Epithelial cell of esophagus (primary cell): ENCODE measurements at places on chromosomes 5 and 9.

GRCh38 chr9:7150153-7150890 lies 392.5 kb downstream of the KDM4C start:
- no peak for DNase-seq

DNA sequence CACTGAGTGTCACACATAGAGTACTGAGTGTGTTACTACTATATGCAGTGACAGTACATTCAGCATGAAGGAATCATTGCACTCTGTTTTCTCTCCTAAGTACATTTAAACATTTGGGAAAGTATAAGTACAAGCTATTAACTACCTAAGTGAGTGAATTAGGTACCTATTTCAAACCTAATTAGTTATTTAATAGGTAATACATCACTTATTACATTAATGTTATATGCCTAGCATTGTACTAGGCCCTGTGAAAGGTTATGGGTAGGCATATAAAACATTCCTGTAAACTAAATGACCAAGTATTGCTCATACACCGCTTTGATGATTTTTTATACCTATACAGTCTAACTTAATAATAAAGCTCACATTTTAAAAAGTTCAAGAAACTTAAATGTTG lies 25.7 kb upstream of the PPP3R2 start:
- DNase-seq = no peak

GRCh38 chr5:135149956-135150723 lies 116.1 kb upstream of the PITX1 start:
- DNase-seq = no peak

DNA sequence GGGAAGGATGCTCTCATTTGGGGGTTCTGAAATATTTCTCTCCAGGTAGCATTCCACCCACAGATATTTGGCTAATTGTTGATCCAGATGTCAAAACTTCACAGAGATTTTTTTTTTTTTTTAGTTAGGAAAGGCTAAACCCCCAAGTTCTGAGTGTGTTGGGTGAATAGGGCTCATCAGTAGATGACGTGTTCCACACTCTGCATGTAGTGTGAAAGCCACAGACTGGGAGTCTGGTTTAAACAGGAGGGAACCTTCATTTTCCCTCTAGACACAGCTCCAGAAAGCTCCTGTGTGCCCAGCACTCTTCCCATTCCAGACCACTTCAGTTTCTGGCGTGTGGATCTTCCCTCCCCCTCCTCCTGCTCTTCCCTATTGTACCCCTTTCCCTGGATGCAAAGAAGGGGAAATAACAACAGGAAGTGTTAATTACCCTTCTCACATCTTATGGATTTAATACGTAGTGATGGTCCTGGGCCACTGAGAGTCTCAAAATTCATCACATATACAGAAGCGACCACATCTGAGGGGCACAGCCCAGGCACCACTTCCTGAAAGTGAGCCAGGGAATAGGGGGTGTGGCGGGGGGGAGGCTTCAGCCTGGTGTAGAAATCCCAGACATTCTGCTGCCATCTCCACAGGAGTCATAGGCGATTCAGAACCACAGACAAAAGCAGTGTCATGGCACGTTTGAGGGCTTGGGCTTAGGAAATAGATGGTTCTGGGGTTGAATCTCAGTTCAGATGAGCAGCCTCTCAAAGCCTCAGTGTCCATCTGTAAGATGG lies 65.1 kb downstream of the DAP start:
- DNase-seq = no peak

GRCh38 chr5:154588091-154588774 lies 110.2 kb upstream of the HAND1 start:
- DNase-seq = no peak

DNA sequence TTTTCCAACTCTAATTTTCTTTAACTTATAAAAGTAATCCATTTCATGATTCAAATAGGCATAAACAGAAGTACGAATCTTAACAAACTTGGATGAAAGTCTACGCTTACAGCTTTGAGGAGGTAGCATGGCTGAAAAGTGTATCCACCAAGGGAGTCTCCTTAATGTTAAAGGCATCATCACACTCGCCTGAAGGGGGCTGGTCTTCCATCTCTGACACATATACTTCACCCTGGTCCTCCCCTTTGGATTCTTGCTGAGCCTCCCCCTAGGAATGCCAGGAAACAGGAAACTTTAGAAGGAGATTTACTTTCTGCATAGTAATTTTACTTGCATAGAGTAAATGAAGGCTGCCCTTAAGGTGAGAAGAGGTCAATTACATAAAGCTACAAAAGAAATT lies 10.3 kb upstream of the NME5 start:
- peak; percentile 25 for DNase-seq

DNA sequence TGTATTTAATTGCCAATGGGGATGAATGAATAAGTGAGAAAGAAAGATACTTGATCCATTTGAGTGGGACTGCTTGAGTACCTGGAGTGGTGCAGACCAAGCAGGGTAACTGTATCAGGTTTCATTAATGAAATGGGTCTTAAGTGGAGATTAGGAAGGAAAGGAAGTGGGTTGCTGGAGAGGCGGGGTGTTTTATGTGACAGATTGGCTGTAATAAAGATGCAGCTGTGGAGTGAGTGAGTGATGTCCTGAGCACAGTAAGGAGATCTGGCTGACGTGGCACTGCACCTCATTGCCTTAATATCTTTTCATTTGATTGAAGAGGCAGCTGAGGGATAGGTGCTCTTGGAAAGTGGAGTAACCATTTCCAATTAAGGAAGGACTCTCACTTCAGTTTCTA lies 161.0 kb upstream of the CCDC152 start:
- DNase-seq = no peak

DNA sequence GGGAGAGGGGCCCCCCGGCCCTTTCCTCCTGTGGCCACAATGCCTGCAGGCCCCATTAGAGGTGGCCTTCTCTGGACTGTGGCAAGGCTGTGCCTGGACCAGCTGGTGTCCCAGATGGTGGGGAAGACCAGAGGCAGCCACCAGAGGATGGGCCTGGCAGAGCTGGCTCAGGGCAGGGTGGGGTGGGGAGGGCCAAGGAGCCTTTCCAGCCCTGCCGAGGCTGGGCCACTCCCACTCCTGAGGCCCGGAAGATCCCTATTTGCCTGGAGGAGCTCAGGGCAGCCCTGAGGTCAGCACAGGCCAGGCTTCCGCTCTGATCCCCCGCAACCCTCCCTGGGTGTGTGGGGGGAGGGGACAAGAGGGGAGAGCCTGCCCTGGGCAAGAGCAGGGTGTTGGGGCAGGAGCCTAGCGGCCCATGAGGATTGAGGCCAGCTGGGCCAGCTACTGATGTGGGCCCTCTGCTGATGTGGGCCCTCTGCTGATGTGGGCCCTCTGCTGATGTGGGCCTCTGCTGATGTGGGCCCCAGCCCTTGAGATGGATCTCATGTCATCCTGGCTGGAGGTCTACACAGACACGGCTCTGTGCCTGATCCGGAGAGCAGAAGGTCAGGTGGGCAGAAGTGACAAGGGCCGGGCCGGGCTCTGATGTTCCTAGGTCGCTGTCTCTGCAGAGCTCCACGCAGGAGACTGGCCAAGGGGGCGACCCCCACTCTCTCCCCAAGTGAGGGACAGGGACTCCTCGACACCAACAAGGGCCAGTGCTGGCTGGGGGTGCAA lies 6.0 kb downstream of the MRPS2 start:
- no peak for DNase-seq

DNA sequence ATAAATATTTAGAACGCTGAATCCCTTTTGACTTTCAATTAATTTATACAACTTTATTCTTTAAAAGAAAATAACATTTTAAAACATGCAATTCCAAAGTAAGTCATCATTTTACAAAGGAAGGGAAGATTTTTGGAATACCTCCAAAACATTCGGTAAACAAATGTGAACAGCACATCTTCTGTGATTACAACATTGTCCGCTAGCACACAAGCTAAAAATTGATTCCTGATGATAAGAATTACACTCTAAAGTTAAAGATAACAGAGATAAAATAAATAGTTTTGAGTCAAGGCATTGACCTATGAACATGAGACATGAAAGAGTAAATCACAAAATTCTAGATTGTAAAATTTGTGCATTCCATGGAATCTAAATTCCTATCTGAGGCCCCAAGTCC lies 56.2 kb upstream of the TRAF1 start:
- DNase-seq = no peak

- peak; percentile 5 for DNase-seq
Measured at GRCh38 chr5:59617186-59617771, 276.2 kb downstream of the PDE4D start.

DNA sequence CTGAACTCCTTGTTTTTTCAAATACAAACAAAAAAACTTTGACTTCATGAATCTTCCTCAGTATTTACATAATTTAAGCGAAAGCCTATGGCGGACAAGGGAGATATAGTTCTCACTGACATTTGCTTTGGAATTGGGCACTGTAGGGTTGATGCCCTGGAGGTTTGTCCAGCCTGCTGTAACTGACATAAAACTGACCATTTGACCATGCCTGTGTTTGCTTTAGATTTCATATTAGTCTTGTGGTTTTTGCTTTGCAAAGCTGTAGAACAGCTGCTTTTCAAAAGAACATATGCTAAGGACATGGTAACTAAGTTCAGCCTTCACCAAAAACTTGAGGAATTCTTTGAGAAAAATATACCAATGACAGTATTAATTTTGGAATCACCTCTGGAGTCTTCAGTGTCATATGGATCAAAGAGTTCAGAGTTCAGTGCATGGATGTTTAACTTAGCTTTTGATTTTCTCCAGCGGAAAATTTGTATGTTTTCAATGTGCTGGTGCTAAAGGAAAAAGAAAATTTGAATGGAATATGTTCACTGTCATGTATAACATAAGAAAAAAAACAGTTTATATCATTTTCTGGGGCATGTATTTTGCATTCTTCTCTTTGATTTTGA lies 1013.1 kb downstream of the NR2F1-AS1 start:
- no peak for DNase-seq

DNA sequence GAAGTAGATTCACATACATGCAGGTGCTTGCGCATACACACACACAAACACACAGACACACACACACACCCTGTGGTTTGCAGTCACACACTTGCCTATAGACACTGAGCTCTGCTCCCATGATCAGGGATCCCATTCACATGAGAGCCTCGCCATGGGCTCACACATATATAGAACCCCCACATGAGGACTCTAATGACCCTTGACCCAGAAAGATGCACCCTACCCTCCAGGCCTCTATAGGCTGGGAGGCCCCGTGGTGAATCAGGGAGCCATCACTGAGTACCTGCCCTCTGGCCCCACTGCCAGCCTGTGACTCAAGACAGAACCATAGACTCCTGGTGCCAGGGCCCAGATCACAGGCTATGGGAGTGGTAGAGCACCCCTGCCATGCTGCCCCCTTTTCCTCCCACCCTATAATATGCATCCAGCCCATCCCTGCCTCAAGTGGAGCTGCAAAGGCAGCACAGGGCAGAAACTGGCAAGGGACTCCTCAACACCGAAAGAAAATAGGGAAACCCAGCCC lies 3.3 kb upstream of the AQP3 start:
- peak; percentile 53 for DNase-seq

GRCh38 chr9:86721226-86721781 lies 226.0 kb downstream of the GAS1 start:
- peak; percentile 82 for DNase-seq

DNA sequence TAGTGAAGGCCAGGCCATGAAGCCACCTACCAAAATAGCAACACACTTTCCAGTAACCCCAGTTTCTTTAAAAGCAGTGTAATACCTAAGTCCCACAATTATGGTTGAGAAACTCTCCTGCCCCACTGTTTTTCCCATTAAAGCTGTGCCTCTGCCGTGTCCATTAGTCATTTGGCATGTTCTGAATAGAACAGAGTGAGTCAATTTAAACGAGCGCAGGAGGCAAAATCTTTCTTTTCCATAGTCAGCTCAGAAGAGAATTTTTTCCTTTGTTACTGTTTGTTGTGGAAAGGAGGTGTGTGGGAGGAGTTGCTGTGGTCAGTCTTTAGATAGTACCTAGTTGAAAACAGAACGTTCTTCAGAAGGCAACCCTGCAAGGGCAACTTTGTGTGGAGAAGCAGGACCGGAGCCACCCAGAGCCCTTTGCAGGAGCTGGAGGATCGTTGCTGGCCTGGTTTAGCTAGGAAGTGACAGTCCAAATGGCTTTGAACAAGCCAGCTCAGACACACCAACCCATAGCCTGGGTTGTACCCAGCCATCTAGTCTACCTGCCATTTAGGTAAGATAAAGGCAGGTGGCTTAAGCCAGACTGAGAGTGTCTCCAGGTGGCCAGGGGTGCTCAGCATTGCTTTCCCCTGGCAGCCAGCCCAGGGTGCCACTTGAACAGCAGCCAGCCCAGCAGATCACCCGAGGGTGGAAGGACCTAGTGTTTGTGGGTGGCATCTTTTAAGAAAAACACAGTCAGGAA lies 30.4 kb downstream of the GADD45G start:
- DNase-seq = peak; percentile 53

DNA sequence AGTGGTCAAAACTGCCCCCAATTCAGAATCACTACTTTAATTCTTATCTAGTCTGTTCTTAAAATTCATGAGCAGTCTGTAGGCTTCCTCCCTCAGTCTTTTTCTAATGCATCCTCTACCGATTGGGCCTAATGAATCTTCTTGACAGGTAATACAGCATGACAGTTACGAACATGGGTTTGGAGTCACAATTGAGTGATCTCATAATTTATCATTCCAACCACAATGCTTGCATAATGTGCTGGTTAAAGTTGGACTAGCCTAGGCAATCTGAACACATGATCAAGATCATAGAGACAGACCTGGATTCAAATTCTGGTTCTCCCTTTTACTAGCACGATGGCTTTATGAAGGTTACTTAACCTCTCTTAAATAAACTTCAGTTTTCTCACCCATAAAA lies 33.1 kb upstream of the SETD9 start:
- peak; percentile 82 for DNase-seq

- DNase-seq = no peak
Measured at GRCh38 chr5:175889910-175890684, 18.7 kb downstream of the CPLX2 start.

GRCh38 chr5:130138406-130139045 lies 234.3 kb downstream of the CHSY3 start:
- DNase-seq = peak; percentile 15

DNA sequence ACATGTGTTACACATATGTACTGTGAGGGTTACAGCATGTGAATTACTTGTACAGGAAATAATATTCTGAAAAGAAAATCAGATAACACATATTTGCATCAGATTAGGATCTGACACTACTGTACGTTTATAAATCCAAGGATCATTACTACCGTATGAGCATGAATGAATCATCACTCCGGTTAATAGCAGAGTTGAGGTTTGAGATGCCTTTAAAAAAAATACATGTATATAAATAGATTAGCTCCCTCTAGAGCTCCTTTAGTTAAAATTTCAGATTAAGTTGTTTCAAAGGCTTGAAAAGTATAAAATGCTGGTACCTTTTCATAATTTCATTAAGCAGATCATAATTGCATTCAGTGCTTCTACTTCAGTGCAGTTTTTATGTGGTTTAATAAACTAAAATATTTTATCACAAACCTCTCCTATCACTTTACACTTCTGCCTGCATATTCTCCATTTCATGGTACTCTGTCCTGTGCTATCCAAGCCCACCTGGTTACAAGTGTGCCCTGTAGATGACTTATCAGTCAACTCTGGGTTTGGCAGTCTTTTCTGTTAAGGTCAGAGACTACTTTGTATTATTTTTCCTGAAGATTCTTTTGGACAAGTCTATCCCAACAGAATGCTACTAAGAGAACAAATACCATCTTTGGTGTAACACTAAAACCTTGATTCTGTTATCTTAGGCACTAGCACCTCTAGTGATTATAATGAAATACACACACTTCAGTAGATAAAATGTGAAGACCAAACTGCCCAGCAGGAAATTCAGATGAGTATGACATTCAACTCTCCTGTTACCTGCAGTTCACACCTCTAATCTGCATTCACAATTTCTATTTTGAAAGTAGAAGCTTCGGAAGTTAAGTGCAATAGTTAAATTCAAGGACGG lies 48.0 kb upstream of the POU5F2 start:
- DNase-seq = peak; percentile 65
